SK-N-SH (cell line): ENCODE measurements at places on chromosomes 16 and 17. TPM values are rescaled to one million over a fixed set of nuclear protein-coding genes. Genes with fewer than 3 reads are reported as not detected.

DNA sequence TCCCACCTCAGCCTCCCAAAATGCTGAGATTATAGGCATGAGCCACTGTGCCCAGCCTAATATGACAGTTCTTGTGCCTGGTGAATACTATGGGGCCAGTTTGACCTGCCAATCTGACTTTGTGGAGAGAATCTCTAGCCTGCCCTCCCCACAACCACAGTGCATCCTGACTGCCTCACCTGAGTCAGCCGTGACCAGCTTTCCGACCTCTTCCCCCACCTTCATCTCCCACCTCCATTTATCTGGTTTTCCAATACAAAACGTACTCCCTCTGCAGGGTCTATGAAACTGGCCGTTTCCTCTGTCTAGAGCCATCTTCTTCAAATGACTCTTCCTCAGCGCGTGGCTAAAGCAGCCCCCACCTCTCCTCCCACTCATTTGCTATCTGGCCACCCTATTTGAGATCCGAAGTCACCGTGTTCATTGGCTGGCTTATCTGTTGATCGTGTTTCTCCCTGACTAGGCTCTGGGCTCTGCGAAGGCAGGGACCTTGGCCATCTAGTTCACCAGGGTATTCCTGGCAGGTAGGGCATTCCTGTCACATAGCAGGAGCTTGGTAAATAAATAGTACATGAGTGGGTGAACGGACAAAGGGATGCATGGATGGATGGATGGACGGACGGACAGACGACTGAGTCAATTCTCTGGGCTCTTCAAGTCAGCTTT is 22.3 kb upstream of the PLLP start:
- H3K4me3 ChIP-seq, result no peak overlapping the region
- no peaks in the 10 kb centered on the region for H3K4me1 ChIP-seq
- DNase-seq, result no peak

- no peak overlapping the region for H3K4me3 ChIP-seq
- no peaks in the 10 kb centered on the region for H3K36me3 ChIP-seq
- DNase-seq, result peak; percentile 71
- no peaks in the 10 kb centered on the region; the same call in 1 of the 2 replicates for H3K27me3 ChIP-seq
- no peak overlapping the region for H3K27ac ChIP-seq
Measured at GRCh38 chr17:21119247-21119918, 7.4 kb upstream of the DHRS7B start.

The EMP2 gene
- 3.1 and 4.3 TPM in 2 replicates for polyA plus RNA-seq

The CX3CL1 gene
- 5.8 and 6.8 TPM in 2 replicates for polyA plus RNA-seq

DNA sequence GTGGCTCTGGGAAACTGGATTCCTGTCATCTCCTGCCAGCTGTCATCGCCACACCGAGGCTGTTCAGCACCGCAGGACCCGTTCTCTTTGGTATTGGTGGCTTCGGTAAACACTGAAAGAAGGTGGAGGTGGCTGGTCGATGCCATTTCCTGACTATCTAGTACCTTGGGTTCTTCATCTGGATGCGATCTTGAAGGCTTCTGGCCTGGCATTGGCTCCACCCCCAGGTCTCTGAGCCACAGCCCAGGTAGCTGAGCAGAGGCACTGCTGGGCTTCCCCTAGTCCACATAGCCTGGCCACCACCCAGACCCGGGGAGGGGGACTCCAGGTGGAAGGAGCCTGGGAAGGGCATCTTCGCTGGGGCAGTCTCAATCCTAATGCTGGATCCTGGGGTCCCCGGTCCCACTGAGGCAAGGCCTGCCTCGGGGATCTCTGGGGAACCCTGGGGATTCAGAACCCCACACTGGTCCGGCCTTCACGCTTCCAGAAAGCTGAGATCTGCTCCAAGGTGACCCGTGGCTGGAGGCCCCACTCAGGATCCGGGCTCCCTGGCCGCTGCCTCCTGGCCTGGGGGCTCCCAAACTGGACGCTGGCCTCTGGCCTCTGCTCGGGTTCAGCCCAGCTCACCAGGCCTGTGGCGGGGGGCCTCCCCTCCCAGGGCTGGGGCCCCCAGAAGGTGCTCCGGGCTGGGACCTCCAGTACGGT is 1.8 kb downstream of the C16orf54 start:
- H3K4me3 ChIP-seq, result no peak overlapping the region
- no peak overlapping the region for H3K27ac ChIP-seq
- no peaks in the 10 kb centered on the region for H3K4me1 ChIP-seq
- no peak for DNase-seq
- no peaks in the 10 kb centered on the region for H3K27me3 ChIP-seq

The SPPL2C gene
- polyA plus RNA-seq, result not detected in 2 replicates

- H3K36me3 ChIP-seq, result no peaks in the 10 kb centered on the region
- peaks cover 20% of the 10 kb centered on the region; the same call in 1 of the 2 replicates for H3K4me1 ChIP-seq
- H3K4me3 ChIP-seq, result no peak overlapping the region
- no peak overlapping the region for H3K27ac ChIP-seq
Measured at GRCh38 chr16:373848-374615, 3.7 kb upstream of the MRPL28 start.

GRCh38 chr17:77534137-77534536 is 393.4 kb downstream of the SEC14L1 start:
- H3K27ac ChIP-seq, result no peak overlapping the region
- peaks cover 36% of the 10 kb centered on the region for H3K27me3 ChIP-seq
- no peak for DNase-seq
- H3K36me3 ChIP-seq, result no peaks in the 10 kb centered on the region
- no peak overlapping the region for H3K4me3 ChIP-seq

- no peak for DNase-seq
- no peak overlapping the region for H3K27ac ChIP-seq
- no peaks in the 10 kb centered on the region for H3K27me3 ChIP-seq
- H3K4me3 ChIP-seq, result no peak overlapping the region
- H3K4me1 ChIP-seq, result peaks cover 4% of the 10 kb centered on the region; the same call in 1 of the 2 replicates
- no peaks in the 10 kb centered on the region for H3K36me3 ChIP-seq
Measured at GRCh38 chr17:62172492-62173291, 107.6 kb upstream of the MED13 start.

GRCh38 chr17:76541739-76542454 is 2.1 kb downstream of the PRCD start:
- no peak for DNase-seq
- H3K36me3 ChIP-seq, result no peaks in the 10 kb centered on the region
- H3K27me3 ChIP-seq, result peaks cover 31% of the 10 kb centered on the region
- H3K4me1 ChIP-seq, result peaks cover 88% of the 10 kb centered on the region

DNA sequence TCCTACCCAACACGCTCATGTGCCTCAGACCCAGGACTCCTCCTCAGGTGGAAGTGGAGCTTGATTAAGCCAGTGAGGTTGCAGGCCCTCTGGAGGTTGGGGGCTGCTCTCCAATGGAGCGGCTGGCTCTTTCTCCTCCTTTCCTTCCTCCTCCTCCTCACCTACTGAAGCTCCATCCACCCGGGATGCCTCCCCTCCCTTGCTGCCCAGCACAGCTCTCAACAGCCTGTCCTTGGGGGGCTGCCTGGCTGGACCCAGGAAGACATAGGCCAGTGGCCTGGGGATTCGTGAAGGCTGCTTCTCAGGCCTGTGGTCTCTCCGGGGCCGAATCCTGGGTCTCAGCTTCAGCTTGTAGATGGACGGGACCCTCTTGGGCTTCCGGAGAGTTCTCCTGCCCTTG is 8.2 kb downstream of the GAS2L2 start:
- no peak overlapping the region for H3K27ac ChIP-seq
- no peaks in the 10 kb centered on the region for H3K36me3 ChIP-seq
- no peaks in the 10 kb centered on the region for H3K4me1 ChIP-seq

- peaks cover 5% of the 10 kb centered on the region for H3K36me3 ChIP-seq
- H3K4me1 ChIP-seq, result no peaks in the 10 kb centered on the region
- no peak for DNase-seq
- no peak overlapping the region for H3K27ac ChIP-seq
- no peaks in the 10 kb centered on the region for H3K27me3 ChIP-seq
Measured at GRCh38 chr16:53629607-53630312, 73.9 kb downstream of the RPGRIP1L start.

GRCh38 chr16:87231295-87231694 is 85.9 kb downstream of the C16orf95 start:
- peaks cover 25% of the 10 kb centered on the region; the same call in 1 of the 2 replicates for H3K27me3 ChIP-seq
- H3K36me3 ChIP-seq, result no peaks in the 10 kb centered on the region
- H3K4me1 ChIP-seq, result no peaks in the 10 kb centered on the region
- no peak overlapping the region for H3K4me3 ChIP-seq

The ORMDL3 gene
- 27.8 and 38.5 TPM in 2 replicates for polyA plus RNA-seq

GRCh38 chr17:81707725-81708646 is 4.1 kb upstream of the SLC25A10 start:
- H3K4me1 ChIP-seq, result peaks cover 25% of the 10 kb centered on the region
- no peak overlapping the region for H3K27ac ChIP-seq
- H3K27me3 ChIP-seq, result no peaks in the 10 kb centered on the region
- peaks cover 28% of the 10 kb centered on the region for H3K36me3 ChIP-seq
- DNase-seq, result no peak
- no peak overlapping the region for H3K4me3 ChIP-seq

DNA sequence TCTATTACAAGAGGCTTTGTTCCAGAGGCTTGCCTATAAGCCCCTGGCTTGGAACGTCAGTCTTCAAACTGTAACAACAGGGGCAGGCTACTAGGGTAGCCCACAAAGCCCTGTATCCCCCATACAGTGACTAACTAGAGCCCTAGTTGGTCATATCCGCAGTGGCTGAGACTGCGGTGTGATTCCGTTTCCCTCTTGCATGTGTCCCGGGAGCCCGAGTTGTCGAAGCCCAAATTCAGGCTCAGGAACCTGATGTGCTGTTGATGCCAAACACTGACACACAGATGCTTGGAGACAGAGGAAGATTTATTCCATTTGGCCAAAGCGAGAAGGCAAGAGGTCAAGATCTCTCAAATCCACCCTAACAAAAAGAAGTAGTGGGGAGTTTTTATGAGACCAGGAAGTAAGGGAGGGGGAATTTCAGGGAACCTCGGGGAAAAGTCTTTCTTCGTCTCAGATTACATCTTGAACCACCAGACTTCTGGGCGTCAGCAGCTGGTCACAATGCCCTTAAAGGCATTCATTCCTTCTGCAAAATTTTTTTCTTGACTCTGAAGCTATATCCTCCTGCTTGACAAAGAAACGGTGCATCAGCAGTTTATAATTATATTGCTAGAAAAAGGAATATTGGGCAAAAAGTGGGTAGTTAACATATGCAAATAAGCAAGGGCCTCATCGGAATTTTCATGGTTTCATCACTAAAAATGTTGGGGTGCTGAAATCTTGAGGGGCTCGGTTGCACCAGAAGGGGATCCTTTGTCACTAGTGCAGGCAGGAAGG is 879 bp downstream of the SLFN5 start:
- no peaks in the 10 kb centered on the region for H3K36me3 ChIP-seq
- H3K27ac ChIP-seq, result peak overlapping the region; percentile 29; the same call in 1 of the 2 replicates
- peak overlapping the region; percentile 64 for H3K4me3 ChIP-seq
- no peaks in the 10 kb centered on the region for H3K27me3 ChIP-seq
- DNase-seq, result peak; percentile 12
- H3K4me1 ChIP-seq, result peaks cover 11% of the 10 kb centered on the region; the same call in 1 of the 2 replicates

GRCh38 chr17:82966415-82966814 is 113.0 kb upstream of the METRNL start:
- no peak overlapping the region for H3K27ac ChIP-seq
- H3K27me3 ChIP-seq, result no peaks in the 10 kb centered on the region
- no peak for DNase-seq
- H3K4me1 ChIP-seq, result peaks cover 4% of the 10 kb centered on the region; the same call in 1 of the 2 replicates
- no peak overlapping the region for H3K4me3 ChIP-seq
- H3K36me3 ChIP-seq, result no peaks in the 10 kb centered on the region

The INCA1 gene
- polyA plus RNA-seq, result 1.2 and 1.3 TPM in 2 replicates

The ZNF423 gene
- polyA plus RNA-seq, result 1.2 and 1.9 TPM in 2 replicates

The NPTX1 gene
- polyA plus RNA-seq, result 0.05 and 0.16 TPM in 2 replicates

The LGALS3BP gene
- 272 and 579 TPM in 2 replicates for polyA plus RNA-seq

- H3K4me3 ChIP-seq, result no peak overlapping the region
- H3K36me3 ChIP-seq, result no peaks in the 10 kb centered on the region
- H3K27me3 ChIP-seq, result no peaks in the 10 kb centered on the region
- DNase-seq, result no peak
- H3K27ac ChIP-seq, result no peak overlapping the region
Measured at GRCh38 chr17:60888812-60889709, 211.4 kb downstream of the BCAS3 start.

The PGS1 gene
- polyA plus RNA-seq, result 88.4 and 106 TPM in 2 replicates

DNA sequence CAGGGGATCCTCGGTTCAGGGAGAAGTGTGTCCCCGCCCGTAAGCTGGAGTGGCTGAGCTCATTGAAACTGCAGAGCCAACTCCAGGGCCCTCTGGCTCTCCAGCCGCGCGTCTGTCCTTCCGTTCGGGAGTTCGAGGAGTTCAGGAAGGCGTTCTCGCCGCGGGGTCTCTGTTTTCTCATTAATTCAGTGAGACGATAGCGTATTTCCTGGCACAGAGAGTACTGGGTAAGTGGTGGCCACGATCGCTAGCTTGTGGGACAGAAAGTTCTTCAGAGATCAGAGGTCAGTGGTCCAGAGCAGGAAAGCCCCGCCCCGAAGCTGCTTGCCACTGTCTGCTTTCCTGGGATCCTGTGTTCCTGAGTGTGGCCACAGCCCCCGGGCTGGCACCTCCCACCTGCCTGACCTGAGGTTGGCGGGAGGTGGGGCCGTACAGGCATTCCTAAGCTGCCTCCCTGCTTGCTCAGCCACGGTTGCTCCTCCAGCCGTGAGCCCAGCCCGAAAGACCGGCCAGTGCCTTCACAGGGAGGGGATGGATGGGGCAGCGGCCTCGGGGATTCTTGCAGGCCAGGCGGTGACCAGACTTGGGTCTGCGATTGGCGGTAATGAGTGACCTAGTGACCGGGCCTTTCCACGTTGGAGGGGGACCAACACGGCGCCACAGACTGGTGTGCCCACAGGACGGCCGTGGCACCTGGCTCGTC is 8.9 kb downstream of the BAIAP2 start:
- H3K36me3 ChIP-seq, result no peaks in the 10 kb centered on the region
- H3K27me3 ChIP-seq, result no peaks in the 10 kb centered on the region
- no peak overlapping the region for H3K27ac ChIP-seq
- DNase-seq, result peak; percentile 44
- peaks cover 31% of the 10 kb centered on the region for H3K4me1 ChIP-seq
- H3K4me3 ChIP-seq, result no peak overlapping the region

The KPNA2 gene
- polyA plus RNA-seq, result 122 and 139 TPM in 2 replicates

The PEX12 gene
- polyA plus RNA-seq, result 4.3 and 5.4 TPM in 2 replicates

- H3K27me3 ChIP-seq, result no peaks in the 10 kb centered on the region
- peaks cover 6% of the 10 kb centered on the region; the same call in 1 of the 2 replicates for H3K4me1 ChIP-seq
- peak; percentile 29 for DNase-seq
Measured at GRCh38 chr17:2302778-2303203, 794 bp downstream of the SMG6 start.

The EVPL gene
- 0.15 and 0.23 TPM in 2 replicates for polyA plus RNA-seq

The DNAAF8 gene
- polyA plus RNA-seq, result 2.4 and 3.1 TPM in 2 replicates

- H3K4me3 ChIP-seq, result no peak overlapping the region
- DNase-seq, result no peak
- H3K27ac ChIP-seq, result no peak overlapping the region
- no peaks in the 10 kb centered on the region for H3K27me3 ChIP-seq
- H3K36me3 ChIP-seq, result peaks cover 4% of the 10 kb centered on the region; the same call in 1 of the 2 replicates
Measured at GRCh38 chr17:545156-545555, 169.5 kb downstream of the VPS53 start.

The DPEP3 gene
- polyA plus RNA-seq, result not detected in 2 replicates
